Aorta (tissue), 5 donors: ENCODE measurements at places on chromosomes 12 and 14.

GRCh38 chr12:45131506-45131905 is 80.6 kb upstream of the DBX2 start:
- H3K27ac ChIP-seq, result no peak overlapping the region
- H3K36me3 ChIP-seq, result no peaks in the 10 kb centered on the region
- no peak overlapping the region for H3K4me3 ChIP-seq
- H3K27me3 ChIP-seq, result no peaks in the 10 kb centered on the region
- no peak for DNase-seq

DNA sequence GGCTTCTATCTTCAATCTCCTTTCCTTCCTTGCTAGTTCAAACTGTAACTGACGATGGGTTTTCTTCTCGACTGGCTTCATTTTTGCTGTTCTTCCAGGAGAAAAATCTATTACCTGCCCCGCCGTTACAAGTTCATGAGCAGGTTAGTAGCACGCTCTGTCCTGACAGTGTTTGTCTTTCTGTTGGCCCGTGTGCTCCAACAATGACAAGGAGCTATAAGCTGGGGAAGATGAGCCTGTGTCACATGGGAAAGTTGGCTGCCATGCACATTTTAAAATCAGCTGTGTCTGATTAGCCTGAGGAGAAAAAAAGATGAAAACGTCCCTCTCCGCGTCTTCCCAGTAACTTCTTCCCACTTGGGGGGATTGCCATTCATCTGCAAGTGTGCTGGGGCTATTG is 180.2 kb downstream of the ANO4 start:
- H3K27me3 ChIP-seq, result no peaks in the 10 kb centered on the region
- DNase-seq, result no peak
- H3K4me1 ChIP-seq, result no peaks in the 10 kb centered on the region
- H3K4me3 ChIP-seq, result no peak overlapping the region

- no peaks in the 10 kb centered on the region for H3K36me3 ChIP-seq
- H3K27ac ChIP-seq, result no peak overlapping the region
- H3K4me3 ChIP-seq, result no peak overlapping the region
- H3K4me1 ChIP-seq, result no peaks in the 10 kb centered on the region
Observed at GRCh38 chr12:110934093-110934852, 13.9 kb upstream of the MYL2 start.

- H3K36me3 ChIP-seq, result no peaks in the 10 kb centered on the region
- no peaks in the 10 kb centered on the region for H3K27me3 ChIP-seq
- no peak overlapping the region for H3K27ac ChIP-seq
- no peaks in the 10 kb centered on the region for H3K4me1 ChIP-seq
Observed at GRCh38 chr12:88298761-88299242, 156.7 kb downstream of the TMTC3 start.

GRCh38 chr12:12217018-12217359 is 49.9 kb downstream of the LRP6 start:
- H3K4me1 ChIP-seq, result no peaks in the 10 kb centered on the region
- H3K4me3 ChIP-seq, result no peak overlapping the region
- no peaks in the 10 kb centered on the region for H3K27me3 ChIP-seq
- no peak for DNase-seq
- no peak overlapping the region for H3K27ac ChIP-seq
- H3K36me3 ChIP-seq, result no peaks in the 10 kb centered on the region
